NCI-H2029 (cell line): ENCODE measurements at places on chromosomes 6 and 20.

GRCh38 chr6:30130179-30130679 lies 5.7 kb upstream of the TRIM40 start:
- no peak for DNase-seq

DNA sequence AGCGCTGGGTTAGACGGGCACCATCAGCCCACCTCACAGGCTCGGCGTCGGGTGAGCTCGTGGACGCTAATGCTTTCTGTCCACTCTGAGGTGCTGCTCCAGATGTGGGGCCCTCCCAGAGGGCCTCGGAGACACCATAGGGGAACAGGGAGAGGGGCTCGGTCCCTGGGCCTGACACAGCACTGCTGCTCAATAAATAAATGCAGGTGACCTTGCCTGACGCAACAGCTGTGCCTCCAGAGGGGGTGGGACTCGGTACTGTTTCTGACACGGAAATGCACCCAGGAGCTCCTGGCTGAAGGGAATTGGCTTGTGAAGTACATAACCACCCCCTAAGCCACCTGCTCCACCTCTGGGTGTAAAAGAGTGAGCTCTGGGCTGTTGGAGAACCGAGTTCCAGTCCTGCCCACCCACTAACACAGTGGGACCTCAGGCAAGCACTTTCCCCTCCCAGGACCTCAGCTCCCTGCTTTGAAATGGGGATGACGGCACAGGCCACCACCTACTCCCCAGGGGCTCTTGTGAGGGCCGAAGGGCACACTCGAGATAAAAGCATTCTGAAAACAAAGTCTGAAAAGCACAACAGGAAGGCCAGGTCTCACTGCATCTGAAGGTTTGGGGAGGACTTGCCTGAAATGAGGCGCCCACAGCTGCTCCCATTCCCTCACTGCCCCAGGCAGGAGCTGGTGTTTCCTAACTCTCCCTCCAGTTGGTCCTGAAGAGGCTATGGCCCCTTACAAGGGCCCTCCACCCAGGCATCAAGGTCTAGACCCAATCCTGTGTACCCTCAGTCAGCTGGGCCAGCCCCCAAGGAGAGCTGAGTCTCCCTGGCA lies 6.7 kb downstream of the KCNK15 start:
- DNase-seq: no peak

- peak; percentile 36 for DNase-seq
Observed at GRCh38 chr20:1302685-1303541, 26.0 kb downstream of the SDCBP2 start.

DNA sequence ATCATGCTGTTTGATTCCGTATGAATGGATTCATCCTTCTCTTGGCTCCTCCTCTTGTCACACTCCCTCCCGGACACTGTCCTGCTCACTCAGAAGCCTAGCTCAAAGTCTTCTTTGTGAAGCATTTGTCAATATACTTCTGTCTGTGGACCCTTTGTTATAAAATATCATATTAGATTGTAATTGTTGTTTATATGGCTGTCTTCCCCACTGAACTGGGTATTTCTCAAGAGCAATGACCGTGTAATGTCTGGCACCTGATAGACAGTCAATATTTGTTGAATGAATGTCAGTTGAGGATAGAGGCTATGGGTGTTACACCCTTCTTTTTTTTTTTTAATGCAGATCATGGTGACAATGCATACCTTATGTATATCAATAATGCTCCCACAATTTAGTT lies 335.3 kb downstream of the SOX4 start:
- peak; percentile 91 for DNase-seq

DNA sequence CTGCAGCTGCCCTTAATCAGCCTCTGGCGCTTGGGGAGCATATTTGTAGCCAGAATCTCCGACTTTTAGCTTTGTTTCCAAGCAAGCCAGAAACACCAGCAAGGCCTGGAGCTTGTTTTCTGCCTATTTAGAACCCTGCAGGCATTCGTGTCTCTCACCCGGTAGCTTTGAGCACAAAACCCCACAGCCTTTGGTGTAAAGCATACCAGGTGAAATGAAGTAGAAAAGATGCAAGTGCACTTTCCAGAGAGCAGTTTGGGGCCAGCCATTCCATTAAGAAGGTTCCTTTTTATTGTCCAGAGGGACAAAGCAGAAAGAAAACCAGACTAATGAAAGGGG lies 736 bp downstream of the FAM217B start:
- DNase-seq: no peak

GRCh38 chr6:15244620-15245360 lies 1.1 kb upstream of the JARID2 start:
- DNase-seq: peak; percentile 80

- no peak for DNase-seq
Observed at GRCh38 chr6:109241199-109241598, 141.1 kb downstream of the CD164 start.

- no peak for DNase-seq
Observed at GRCh38 chr20:36582821-36583220, 9.4 kb downstream of the TGIF2 start.

DNA sequence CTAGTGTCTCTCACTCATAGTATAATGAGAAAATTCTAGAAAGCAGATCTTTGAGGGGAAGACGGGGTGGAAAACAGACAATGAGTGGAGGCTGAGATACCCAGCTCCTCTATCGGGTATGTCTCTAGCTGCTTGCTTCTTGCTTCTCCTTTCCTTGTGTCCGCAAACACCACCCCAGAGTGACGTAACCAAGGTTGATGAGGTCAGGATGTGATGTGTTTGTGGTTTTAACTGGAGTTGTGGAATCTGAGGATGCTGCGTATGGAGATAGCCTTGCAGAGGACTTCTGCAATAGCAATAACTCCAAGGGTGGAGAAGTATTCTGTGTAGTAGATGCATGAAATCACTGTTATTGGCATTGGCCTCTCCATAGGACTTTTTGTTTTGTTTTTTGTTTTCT lies 132.7 kb upstream of the IFNGR1 start:
- DNase-seq: no peak

GRCh38 chr6:6808343-6808742 lies 219.8 kb downstream of the LY86 start:
- no peak for DNase-seq

DNA sequence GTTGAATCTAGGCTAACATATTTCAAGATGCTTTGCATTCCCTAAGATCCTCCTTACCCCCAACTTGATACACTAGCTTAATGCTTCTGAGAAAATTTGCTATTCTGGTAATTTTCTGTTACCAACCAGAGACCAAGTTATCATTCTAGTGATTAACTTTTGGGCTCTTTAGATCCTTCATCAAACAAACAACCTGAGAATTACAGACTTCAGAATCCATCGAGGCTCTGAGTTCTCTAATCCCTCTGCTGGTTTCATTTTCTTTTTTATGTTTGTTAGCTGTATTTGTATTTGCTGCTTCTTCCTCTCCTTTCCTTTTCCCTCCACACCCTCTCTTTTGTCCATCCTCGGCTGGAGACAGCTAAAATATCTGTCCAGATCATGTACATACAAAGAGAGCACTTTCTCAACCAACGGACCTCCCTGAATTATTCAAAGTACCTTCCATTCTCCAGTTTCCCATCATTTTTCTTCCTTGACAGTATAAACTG lies 98.7 kb upstream of the RIPOR2 start:
- DNase-seq: no peak

- no peak for DNase-seq
Observed at GRCh38 chr6:169362501-169363121, 109.0 kb upstream of the THBS2 start.

- DNase-seq: no peak
Observed at GRCh38 chr6:79146421-79146820, 68.4 kb upstream of the PHIP start.

- DNase-seq: no peak
Observed at GRCh38 chr20:4901031-4901818, 100.1 kb downstream of the SLC23A2 start.

- DNase-seq: no peak
Observed at GRCh38 chr6:148103436-148103835, 239.2 kb upstream of the SASH1 start.

- peak; percentile 39 for DNase-seq
Observed at GRCh38 chr6:140956571-140957369, 1176.0 kb upstream of the GJE1 start.

DNA sequence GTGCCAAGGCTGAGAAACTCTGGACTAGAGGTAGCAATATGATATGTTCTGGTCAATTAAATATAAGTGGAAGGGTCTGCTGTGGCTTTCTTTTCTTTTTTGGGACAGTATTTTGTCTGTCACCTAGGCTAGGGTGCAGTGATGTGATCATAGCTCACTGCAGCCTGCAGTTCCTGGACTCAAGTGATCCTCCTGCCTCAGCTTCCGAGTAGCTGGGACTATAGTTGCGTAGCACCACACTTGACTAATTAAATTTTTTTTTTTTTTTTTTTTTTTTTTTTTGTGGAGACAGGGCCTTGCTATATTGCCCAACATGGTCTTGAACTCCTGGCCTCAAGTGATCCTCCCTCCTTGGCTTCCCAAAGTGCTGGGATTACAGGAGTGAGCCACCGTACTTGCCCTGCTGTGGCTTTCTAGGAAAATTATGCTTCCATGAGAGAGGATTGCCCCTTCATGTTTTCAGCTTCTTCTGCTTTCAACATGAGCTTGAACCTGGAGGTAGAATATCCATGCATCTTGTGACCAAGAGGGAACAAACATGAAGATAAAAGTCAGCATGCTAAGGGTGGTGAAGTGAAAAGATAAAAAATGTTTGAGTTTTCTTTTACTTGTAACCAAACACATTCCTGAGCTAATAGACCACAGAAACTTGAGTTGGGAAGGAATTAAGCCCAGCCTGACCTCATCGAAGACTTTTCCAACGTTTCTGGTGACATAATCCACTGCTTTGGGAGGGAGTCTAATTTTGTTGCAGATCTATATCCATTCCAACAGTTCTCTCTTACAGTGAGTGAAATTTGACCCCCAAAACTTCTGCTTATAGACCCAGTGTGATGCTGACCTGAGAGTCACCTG lies 75.1 kb downstream of the CARMIL1 start:
- no peak for DNase-seq

DNA sequence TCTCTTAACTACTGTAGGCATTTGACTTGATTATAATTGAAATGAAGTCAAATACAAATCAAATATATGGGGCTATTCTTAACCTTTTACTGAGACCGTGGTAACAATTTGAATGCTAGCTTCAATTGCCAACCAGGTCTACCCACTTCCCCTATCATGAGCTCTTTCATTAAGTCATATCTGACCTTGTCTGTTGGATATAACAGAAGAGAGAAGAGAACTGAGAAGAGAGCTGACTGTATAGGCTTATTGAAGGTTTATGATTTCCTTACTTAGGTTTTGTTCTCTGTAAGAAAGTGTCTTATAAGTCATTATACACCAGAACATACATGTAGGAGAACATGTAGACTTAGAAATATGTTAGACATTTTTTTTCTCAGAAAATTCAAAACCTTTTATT lies 549.4 kb downstream of the COL12A1 start:
- no peak for DNase-seq

DNA sequence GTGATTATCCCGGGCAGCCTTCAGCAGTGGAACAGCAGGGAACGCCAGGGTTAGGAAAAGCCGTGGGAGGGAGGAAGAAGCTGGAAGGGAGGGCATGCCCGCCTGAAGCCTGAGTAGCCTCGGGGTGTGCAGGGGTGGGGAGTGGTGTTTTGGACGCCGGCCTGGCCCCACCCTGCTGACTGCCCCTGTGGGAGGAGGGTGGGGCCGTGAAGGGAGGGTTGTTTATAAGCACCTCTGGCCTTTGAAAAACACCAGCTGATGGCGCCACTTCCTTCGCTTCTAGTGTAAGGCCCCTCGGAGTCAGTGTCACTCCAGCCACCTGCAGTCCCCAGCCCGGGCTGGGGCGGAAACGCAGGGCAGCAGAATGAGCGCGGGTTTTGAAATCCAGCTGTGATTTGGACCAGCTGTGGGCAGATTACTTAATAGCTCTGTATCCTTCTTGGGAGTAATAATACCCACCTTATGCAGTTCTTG lies 52.8 kb upstream of the BMP6 start:
- no peak for DNase-seq

- peak; percentile 42 for DNase-seq
Observed at GRCh38 chr6:25703005-25703404, 51.0 kb downstream of the SCGN start.

- DNase-seq: no peak
Observed at GRCh38 chr6:166586424-166587156, at the start of gene RAMACL. Gene RAMACL (minus strand): TSS chr6:166586678. CDS start chr6:166586477, 201 bp downstream.

- DNase-seq: no peak
Observed at GRCh38 chr6:132929141-132929540, 114.8 kb downstream of the RPS12 start.

GRCh38 chr6:35610830-35611229 lies 77.9 kb downstream of the FKBP5 start:
- no peak for DNase-seq

GRCh38 chr6:69265706-69266105 lies 531.1 kb downstream of the LMBRD1 start:
- no peak for DNase-seq

GRCh38 chr20:51487565-51488268 lies 54.8 kb downstream of the NFATC2 start:
- no peak for DNase-seq

DNA sequence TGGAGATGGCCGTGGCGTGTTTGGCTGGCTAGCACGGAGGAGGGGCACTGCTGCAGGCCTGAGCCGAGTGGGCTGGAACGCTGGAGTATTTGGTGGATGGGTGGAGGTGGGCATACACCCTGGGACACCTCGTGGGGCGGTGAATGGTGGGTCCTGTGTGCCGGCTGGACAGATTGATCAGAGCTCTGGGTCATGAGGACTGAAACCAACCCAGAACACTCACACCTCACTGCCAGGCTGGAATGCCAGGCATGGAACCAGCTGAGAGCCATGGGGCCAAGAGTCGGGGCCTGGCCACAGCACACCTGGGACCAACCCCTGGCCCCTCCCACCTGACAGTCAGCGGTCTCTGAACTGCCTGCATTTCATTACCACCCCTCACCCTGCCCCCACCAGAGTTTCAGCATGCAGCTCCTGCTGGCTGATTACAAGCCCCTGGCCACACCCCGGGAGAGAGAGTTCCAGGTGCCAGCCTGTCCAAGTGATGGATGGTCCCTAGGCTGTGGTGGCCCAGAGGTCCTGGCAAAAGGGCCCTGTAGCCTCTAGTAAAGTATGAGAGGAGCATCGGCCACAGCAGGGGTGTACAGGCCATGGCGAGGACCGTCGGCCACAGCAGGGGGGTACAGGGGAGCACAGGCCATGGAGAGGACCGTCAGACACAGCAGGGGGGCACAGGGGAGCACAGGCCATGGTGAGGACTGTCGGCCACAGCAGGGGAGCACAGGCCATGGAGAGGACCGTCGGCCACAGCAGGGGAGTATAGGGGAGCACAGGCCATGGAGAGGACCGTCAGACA lies 3.3 kb downstream of the NPBWR2 start:
- no peak for DNase-seq

DNA sequence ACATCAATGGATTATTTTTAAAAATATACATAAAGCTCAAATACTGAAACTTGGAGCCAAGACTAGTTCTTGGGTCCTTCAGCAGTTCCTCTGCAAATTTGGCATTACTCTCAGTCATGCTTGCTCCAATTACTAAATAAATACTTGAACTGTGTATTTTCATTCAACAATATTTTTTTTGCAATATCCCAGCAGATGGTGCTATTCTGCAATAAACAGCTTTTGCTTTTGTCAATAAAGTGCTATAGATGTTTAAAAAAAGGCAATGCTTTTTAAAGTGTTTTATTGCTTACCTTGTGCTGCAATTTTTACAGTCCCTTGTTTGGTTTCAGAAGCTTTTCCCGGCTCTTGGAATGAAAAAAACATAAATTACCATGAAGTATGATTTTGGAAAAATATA lies 243.4 kb downstream of the TRDN start:
- peak; percentile 94 for DNase-seq

GRCh38 chr6:31287619-31288018 lies 15.7 kb upstream of the HLA-C start:
- DNase-seq: no peak

GRCh38 chr6:108364470-108364869 lies 69.6 kb downstream of the AFG1L start:
- DNase-seq: no peak
